ENCODE measurements at places on chromosomes 2 and 18.

GRCh38 chr2:172087207-172087779, 2.0 kb downstream of the DLX1 start:
- DNase-seq = peak; percentile 18

GRCh38 chr2:19854596-19855541, 46.9 kb downstream of the TTC32 start:
- DNase-seq = no peak

GRCh38 chr2:136858656-136859055, 93.3 kb downstream of the THSD7B start:
- DNase-seq = no peak

DNA sequence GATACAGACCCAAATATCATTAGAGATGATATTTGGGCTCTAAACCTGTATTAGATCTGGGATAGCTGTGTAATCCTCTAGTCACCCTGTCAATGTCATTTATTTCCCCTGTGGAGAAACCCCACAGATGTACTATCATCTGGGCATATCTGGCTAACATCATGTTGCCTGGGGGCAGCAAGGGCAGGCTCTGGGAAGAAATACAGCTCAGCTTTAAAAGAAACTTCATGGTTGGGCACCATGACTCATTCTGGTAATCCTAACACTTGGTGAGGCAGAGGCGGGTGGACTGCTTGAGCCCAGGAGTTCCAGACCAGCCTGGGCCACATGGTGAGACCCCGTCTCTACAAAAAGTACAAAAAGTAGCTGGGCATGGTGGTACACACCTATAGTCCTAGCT, 282.5 kb downstream of the SLC8A1 start:
- DNase-seq = no peak

DNA sequence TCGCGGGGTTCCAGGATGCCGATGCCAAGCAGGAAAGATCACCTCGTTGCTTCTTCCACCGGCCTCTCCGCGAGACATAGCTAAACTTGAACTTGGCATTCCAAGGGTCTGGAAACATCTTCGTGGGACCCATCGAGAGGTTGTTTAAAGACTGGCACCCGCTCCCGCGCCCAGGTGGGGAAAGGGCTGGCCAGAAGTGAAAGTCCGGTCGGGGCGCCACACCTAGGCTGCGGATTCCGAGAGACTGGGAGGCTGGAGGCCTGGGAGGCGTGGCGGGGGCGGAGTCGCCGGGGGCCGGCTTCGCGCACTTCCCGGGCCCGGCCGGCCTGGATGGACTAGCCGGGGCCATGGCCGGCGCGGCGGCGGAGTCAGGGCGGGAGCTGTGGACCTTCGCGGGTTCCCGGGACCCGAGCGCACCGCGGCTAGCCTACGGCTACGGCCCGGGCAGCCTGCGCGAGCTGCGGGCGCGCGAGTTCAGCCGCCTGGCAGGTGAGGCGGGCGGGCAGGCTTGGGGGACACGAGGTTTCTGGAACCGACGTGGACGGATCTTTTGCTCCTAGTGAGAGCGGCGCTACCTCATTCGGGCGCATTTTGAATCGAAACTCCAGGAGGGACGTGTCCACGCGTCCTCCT, at the start of gene MOCOS:
Gene MOCOS, plus strand, starts transcription at position 305 of the 633 bp plus-strand sequence. Its CDS starts 43 bp downstream, at position 348.
- peak; percentile 81 for DNase-seq

DNA sequence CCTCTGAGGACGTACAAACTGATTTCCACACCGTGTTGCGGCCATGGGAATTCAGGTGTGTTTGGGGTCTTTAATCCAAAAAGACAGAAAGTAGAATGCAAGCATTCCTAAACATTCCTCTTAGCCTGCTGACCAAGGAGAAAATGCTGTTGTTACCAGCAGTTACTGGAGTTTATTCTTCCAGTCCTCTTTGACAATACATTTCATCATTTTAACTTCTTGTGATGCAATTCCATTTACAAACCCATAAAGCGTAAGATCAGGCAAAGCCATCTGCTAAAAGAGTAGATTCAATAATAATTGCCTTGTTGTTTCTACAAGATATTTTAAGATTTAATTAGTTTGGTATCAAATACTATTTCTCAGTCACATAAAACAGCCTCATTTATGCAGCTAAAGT, 32.7 kb downstream of the SPIRE1 start:
- DNase-seq = no peak

- no peak for DNase-seq
These were observed 2.9 kb upstream of the SCYGR1 start for GRCh38 chr2:227390468-227391256.

- DNase-seq = no peak
These were observed 84.2 kb downstream of the ACKR3 start for GRCh38 chr2:236653863-236654262.

DNA sequence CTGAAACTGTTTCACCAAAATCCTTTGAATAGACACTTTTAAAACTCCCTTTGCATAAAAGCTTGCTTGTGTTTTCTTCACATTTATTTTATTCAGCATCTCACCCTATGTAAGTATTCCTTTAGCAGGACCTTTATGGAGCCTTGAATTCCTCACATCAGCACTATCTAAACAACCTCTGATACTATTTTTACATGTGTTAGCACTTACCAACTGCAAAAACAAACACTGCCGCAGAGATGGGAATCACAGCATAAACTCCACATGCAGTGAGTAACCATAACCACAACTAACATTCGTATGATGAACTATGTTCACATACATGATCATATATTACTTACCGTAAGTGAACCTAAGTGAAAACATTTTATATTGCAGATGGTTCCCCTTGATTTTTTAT, 15.4 kb downstream of the FBXO15 start:
- no peak for DNase-seq

DNA sequence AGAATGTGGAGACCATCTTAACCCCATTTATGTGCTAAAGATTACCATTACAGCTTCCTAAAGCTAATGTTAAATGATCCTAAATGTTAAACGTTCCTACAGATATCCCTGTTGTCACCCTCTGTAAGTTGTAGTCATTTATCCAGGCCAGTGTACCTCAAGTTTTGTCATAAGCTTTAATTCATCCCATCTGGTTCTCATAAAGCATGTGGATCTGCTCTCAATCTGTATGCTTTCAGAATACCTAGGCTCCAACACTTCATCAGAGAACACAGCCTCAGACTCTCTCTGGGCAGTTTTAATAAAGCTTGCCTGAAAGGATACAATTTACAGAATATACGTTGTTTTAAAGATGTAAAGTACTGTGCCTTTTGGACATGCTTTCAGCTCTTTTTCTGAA, 4.2 kb upstream of the CCDC178 start:
- no peak for DNase-seq

GRCh38 chr2:231348704-231349373, 46.7 kb upstream of the B3GNT7 start:
- no peak for DNase-seq

DNA sequence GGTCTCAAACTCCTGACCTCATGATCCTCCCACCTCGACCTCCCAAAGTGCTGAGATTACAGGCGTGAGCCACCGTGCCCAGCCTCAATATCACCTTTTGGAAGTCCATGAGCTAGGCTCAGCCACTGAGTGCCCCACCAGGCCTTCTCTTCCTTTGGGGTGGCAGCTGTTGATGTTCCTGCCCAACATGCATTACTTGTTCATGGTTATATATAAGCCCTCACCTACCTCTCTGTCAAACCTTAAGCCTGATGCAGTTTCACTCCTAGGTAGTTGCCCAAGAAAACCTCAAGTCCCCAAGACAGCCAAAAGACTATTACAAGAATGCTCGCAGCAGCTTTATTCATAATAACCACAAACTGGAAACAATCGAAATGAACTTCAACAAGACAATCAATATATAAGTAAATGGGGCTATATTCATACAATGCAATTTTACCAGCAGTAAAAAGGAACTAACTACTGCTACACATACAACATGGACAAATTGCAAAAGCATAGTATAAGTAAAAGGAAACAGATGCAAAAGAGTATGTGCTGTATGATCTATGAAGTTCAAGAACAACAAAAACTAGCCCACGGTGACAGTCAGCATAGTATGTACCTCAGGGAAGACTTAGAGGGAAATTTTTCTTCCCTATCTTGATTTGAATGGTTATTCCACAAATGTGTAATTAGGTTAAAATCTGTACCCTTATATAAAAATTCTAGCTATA, 59.6 kb upstream of the REL start:
- no peak for DNase-seq

DNA sequence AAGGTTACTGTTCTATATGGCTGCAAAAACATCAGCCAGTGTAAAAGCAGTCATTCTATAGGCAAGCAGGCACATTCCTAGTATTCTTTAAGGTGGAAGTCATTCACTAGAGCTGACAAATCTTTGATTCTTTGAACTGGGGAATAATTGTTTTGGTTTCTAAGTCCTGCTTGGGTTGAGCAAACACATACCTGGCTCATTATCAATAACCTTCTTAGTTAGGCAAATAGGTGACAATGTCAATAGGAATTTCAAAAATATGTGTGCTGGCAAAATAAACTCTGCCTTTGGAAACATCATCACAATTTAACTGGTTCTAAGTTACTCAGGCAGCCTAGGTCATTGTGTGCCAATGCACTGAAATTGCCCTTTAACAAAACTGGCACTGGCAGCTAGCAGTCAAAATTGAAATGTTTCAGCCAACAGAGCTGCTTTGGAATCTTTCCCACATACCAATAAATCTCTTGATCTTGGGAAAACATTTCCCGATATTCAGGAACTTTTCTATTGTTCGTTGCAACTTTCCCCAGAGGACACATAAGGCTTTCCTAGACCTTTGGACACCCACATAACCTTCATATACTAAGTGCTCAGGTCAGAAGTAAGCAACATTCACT, 402.0 kb upstream of the MMADHC start:
- no peak for DNase-seq

DNA sequence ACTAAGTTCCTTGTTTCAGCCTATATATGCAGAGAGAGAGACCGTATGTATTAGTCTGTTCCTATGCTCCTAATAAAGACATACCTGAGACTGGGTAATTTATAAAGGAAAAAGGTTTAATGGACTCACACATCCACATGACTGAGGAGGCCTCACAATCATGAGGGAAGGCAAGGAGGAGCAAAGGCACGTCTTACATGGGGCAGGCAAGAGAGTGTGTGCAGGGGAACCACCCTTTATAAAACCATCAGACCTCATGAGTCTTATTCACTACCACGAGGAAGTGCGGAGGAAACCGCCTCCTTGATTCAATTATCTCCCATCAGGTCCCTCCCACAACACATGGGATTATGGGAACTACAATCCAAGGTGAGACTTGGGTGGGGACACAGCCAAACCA, 73.8 kb downstream of the TMEM18 start:
- DNase-seq = no peak

DNA sequence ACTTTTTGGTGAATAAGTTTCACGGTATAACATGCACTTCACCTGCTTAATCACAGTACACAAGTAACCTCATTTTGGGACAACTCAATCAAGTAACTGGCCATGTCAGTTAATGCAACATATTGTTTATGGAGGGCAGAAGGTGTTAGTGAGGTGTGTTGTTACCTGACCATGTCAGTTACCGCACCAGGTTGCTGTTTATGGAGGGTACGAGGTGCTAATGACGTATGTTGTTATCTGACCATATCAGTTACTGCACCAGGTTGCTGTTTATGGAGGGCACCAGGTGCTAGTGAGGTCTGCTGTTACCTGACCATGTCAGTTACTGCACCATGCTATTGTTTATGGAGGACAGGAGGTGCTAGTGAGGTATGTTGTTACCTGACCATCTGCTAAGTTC, 135.1 kb upstream of the TPO start:
- no peak for DNase-seq

- DNase-seq = no peak
These were observed 182.7 kb downstream of the RPIA start for GRCh38 chr2:88874063-88874657.

GRCh38 chr2:20567159-20567925, 83.6 kb downstream of the HS1BP3 start:
- DNase-seq = no peak

DNA sequence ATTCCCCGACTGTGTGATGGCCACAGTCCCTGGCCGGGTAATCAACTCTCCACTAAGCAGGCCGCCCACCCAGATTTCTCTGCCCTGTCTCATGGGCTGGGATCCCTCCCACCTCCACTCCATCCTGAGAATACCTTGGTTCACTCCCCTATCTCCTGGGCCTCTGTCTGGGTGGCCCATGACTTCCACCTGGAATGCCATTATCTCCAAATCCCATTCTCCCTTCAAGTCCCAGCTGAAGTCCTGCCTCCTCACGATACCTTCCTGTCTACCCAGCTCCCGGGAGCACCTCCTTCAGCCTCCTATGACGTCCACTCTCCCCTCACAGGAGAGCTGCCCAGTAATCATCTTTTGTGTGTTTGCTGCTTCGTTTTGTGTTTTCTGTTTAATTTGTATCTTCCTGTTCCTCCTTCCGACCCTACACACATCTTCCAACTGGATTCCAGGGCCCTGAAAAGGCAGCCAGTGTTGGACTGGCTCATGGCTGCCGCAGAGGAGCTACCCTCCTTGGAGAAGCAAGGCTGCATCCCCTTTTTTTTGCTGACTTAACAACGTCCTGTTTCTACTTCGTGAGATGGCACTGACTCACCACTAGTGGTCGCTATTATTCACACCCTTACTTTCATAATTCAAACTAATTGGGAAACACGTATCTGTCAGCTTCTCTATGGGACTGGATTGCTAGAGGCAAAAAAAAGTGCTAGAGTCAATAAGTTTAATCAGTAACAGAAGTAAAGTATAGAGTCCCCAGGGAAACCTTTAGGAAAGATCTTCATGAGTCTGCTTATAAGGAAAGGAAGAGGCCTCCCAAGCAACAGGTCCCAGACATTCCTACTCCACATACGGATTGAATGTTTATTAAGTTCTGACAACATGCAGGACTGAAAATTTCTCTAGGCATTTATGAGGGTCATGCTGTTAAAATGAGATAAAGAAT, 171.9 kb upstream of the GATA6 start:
- DNase-seq = no peak

DNA sequence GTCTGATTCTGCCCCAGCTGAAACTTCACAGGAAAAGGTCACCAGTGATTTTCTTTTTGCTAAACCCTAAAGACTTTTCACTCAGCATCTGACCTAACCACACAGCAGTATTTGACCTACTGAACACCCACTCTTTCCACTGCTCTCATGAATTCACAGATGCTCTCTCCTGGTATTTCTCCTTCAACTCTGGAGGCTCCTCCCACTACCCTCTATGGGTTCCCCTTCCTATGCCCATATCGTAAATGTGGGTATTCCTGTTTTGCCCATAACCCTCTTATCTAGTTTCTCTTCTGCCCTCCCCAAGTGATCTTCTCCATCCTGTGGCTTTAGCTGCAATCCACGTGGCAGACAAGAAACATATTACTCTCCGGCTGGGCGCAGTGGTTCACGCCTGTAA, 7.6 kb downstream of the PLEKHM3 start:
- no peak for DNase-seq

GRCh38 chr2:68762665-68763064, 28.1 kb downstream of the ARHGAP25 start:
- no peak for DNase-seq

- no peak for DNase-seq
These were observed 46.7 kb downstream of the GPC1 start for GRCh38 chr2:240482141-240482540.

DNA sequence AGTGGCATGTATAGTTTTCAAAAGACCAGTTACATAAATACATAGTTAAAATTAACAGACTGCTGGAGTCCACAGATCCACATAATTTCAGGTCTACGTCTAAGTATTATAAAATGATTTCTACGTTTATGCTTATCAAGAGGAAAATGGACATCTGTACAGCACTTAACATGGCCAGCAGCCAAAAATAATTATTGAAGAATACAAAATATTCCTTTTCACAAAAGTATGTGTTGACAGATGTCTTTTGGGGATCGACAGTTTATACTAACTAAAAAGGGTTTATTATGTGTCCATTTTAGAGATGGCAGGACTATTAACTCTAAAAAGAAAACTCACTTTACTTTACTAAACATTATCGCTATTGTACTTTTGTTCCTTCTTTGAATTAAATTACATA, 112.9 kb upstream of the RNU4ATAC start:
- no peak for DNase-seq

All from femur (tissue), 1 donor.